ENCODE measurements at places on chromosomes 1 and 21.

GRCh38 chr21:17427157-17427556, 85.7 kb upstream of the CXADR start:
- DNase-seq: no peak

- DNase-seq: no peak
Measured at GRCh38 chr1:90580176-90580575, 136.9 kb downstream of the BARHL2 start.

DNA sequence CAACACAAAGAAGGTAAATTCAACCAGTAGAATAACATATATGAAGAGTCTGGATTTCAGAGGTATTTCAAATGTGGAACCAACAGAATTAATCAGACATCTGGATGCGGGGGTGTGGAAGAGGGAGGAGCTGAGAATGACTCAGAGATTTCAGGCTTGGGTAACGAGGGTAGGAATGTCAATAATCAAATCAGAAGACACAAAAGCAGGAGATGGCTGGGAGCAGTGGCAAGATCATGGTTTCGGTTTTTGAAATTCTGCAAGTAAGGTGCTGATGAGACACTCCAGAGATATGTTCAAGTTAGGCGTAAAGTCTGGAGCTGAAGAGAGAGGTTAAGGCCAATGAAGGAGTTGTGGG, 64.0 kb downstream of the PLPPR5 start:
- no peak for DNase-seq

DNA sequence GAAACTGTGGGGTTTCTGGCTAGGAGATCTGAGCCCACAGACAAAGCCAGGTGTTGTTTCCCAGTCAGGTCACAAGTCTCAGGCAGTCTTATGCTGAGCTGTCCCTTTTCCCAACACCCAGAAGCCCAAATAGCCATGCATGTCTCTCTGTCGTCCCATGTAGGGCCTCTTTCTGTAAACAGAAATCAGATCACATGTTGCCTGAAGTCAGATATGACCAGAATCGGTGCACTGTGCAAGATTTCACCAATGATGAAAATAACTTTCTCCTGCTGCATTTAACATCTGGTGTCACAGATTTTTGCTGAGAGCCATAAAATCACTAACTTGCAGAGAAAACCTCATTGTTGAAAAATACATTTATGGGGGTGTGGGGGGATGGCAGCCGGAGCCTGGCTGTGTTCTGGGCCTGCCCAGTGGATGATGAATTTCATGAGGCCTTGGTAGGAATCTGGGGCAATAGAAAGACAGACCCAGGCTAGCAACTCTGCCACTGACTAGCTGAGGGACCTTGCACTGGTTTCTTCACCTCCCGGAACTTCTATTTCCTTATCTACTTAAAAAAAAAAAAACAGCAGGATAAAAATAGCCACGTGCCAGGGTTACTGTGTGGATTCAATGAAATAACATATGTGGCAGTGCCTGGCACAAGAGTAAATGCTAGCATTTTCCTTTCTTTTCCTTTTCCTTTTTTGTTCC, 158.8 kb upstream of the NFIA start:
- DNase-seq: no peak

DNA sequence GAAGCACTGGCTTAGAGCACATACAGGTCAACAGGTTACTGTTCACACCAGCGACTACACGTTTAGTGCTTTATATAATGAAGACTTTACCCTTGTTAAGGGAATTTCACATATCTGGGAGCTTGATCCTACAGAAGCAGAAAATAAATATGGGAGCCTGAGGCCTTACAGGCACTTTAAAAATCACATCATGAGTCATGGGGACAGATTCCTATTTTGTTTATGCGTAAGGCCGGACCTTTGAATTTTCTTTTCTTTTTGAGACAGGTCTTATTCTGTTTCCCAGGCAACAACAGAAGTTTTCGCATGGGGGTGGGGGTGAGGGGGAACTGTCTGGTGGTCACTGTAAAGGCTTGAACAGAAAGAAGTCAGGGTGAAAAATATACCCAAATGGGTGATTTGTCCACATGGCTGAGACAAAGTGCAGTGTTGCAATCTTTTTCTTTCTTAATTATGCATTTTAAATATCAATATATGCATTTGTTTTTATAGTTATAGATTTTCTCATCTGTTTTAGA, 276.7 kb downstream of the KCNH1 start:
- DNase-seq: no peak

- DNase-seq: no peak
Measured at GRCh38 chr1:16266411-16267118, 29.6 kb upstream of the CPLANE2 start.

DNA sequence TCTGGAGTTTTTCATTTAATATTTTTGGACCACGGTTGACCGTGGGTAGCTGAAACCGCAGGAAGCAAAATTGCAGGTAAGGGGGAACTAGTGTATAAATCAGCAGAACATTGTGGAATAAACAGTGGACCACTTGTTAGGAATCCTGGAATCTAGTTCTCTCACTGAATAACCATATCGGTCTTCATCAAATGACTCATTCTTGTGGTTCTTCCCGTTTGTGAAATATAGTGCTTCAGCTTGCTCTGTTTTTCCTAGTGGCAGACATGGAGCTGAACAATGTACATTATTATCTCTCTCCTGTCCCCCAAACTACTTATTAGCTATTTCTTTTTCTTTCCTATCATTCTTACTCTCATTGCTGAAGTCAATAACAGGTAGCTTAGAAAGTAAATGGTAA, 61.9 kb downstream of the HSPA13 start:
- DNase-seq: no peak

DNA sequence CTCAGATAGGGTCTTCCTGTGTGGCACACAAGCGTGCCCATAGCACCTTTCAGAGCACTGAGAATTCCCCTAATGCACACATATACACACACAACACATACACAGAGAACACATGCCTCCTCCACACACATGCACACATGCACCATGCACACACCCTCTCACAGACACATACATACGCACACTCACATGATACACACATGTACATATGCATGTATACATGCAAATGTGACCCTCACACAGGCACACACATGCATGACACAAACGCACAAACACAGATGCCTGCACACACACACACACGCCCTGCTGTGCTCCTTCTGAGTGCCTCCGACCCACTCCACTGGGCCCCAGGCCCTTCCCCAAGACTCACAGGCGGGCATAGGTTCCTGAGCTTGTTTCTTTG, 251.0 kb downstream of the PTPRU start:
- no peak for DNase-seq

- DNase-seq: no peak
Measured at GRCh38 chr1:241870746-241871430, 22.9 kb downstream of the EXO1 start.

- no peak for DNase-seq
Measured at GRCh38 chr1:181204530-181204929, 116.0 kb downstream of the IER5 start.

DNA sequence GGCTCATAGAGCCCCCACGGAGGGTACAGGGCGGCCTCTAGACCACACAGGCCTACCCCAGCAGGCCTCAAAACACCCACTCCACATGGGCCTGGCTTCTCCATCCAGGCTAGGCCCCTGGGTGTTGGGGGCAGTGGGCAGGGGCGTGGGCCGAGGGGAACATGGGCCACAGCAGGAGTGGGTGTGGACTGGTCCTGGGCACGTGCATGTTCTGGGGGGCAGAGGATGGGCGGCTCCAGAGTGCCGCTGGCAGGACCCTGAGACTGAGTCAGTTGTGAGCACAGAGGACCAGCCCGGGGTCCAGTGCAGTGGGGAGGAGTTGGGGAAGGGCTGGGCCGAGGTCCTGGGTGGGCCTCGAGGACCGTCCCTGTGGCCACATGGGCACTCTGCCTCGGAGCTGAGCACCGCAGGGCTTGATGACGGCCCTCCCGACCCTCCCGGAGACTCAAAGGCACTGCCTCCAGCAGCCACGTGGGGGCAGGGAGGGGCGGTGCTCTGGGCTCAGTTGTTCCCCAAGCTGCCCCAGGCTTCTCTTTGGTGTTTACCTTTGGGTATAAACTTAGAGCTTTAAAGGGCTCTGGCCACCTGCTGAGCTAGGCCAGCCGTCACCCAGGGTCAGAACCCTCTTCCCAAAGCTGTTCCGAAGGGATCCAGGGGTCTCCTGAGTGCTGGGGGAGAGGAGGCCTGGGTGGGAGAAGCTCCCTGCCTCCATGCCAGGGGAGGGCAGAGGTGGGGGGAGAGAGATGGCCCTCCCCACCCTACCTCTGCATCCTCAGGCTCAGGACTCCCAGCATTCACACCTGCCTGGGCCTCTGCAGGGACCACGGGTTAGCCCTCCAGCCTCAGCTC, 79.9 kb downstream of the MORN1 start:
- peak; percentile 52 for DNase-seq

- no peak for DNase-seq
Measured at GRCh38 chr1:247548769-247549182, at the start of gene GCSAML. Gene GCSAML (plus strand): TSS chr1:247549134. CDS start chr1:247549192, 58 bp downstream.

DNA sequence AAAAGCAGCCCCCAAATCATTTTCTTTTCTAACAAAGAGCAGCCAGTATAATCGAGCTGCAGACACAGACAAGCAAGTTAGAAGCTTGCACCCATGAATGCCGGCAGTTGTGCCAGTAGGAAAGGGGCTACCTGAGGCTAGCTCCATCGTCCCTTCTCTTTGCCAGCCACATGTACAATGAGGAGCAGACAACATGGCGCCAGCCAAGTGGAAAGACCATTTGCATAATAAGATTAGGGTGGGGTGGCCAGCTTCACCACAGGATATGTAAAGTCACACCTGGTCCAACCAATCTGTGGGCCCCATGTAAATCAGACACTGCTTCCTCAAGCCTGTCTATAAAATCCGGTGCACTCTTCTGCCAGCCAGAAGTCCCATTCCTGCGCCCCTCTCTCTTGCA, 103.7 kb downstream of the CCDC185 start:
- DNase-seq: no peak

DNA sequence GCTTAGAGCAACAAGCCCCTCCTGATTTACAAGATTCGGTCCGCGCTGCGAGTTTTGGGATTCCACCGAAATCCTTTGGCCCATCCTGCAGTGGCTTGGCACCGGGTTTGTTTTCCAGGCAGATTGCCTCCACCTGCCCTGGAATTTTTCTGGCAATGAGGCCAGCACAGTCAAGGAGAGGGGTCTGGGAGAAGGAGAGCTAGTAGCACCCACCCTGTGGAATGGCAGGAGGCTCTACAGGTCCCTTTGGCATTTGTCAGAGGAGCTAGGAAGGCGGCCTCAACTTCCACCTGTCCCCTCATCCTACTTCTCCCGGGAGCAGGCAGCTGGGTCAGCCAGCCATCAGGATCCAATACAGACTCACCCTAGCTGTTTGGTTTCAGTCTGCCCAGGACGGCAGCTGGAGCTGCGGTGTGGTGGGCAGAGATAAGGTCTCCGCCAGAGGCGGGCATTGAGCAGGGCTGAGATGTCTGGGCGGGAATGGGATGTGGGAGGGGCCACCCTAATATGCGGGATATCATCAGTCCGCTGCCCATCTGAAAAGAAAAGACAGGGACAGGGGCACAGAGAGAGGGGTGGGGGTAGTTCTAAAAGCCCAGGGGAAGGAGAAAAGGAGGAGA, 37.8 kb upstream of the PRELP start:
- no peak for DNase-seq

DNA sequence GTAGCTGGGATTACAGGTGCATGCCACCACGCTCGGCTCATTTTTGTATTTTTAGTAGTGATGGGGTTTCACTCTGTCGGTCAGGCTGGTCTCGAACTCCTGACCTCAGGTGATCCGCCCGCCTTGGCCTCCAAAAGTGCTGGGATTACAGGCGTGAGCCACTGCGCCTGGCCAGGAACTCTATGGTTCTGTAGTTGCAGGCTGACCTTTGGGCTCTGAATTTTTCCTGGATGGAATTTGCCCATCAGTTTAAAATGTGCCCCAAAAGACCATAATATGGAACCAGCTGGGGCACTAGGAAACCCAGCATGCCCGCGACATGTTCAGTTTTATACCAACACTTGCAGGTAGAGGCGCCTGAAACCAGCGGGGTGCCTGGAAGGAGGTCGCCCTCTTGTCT, 1.6 kb upstream of the SCNN1D start:
- no peak for DNase-seq

DNA sequence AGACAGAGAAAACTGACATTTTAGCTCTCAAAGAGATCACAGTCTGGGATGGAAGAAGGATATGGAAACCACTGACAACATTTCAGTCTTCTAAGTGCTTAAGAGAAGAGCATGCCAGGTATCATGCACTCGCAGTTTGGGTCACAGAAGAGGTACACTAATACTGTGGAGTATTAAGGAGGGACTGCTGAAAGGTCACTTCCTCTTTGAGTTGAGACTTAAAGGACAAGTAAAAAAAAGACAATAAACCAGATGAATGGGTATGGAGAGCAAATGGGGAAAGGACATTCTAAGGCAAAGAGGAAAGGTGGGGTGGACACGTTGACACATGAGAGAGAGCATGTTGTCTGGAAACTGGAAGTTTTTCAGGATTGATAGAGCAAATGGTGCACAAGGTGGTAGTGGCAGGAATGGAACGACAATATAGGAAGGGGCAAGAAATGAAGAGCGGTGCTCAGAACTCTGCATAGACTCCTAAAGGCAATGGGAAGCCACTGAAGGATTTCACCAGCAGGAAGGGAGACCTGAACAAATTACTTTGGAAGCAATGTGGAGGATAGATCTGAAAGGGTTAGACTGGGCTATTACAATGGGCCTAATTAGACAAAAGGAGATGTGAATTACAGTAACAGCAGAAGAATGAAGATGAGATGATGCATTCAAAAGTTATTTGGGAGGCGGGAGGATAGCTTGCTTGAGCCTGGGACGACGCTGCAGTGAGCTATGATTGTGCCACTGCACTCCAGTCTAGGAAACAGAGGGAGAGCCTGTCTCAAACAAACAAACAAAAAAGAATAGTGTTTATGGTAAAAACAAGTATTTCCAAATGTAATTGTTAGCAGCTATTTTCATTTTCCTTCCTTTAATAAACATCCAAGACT, 11.1 kb downstream of the DIPK1A start:
- no peak for DNase-seq

GRCh38 chr21:40562242-40563002, 284.5 kb downstream of the DSCAM start:
- no peak for DNase-seq

- no peak for DNase-seq
Measured at GRCh38 chr21:44397431-44398031, 44.1 kb downstream of the TRPM2 start.

DNA sequence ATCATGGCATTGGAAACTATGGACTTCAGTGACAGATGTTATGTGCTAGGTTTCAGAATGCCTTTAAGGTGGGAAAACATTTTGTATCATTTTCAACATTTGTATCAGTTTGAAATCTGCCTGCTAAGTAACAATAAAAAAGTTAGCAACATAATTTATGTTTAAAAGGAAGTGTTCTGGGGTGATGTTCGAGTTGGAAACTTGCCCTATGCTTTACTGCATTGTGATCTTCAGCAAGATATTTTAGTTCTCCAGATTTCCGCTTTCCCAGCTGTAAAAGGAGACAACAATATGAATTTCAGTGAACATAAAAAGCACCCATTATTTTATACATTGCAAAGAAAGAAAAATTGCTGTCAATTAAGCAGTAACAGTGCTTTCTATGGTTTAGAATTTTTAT, 187.4 kb downstream of the DISC1 start:
- DNase-seq: no peak

All from stimulated activated CD8-positive, alpha-beta memory T cell treated with anti-CD3 and anti-CD28 coated beads, Interleukin-2, amount 100 ng/mL, for 1 hour (primary cell).